ENCODE measurements at places on chromosomes 7 and 10.

- no peak for DNase-seq
Observed at GRCh38 chr10:118853916-118854315, 99.1 kb upstream of the CACUL1 start.

GRCh38 chr10:102286216-102286615 lies 40.9 kb downstream of the GBF1 start:
- DNase-seq, result no peak

DNA sequence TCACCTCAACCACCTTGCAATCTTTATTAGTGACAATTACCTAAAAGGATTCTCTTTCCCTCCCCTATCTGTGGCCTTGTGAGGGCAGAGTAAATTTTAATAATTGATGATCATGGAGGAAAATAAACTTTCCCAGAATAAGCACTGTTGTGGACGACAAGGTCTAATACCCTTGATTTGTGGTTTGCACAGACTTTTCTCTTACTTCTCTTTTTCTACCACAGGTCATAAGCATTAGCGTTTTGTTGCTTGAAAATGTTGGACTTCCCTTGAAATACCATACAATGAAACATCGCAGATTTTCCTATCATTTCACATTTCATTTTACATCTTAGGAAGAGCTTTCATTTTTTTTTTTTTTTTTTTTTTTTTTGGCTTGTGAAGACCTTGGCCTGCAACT lies 188.1 kb upstream of the TMEM72 start:
- DNase-seq, result no peak

DNA sequence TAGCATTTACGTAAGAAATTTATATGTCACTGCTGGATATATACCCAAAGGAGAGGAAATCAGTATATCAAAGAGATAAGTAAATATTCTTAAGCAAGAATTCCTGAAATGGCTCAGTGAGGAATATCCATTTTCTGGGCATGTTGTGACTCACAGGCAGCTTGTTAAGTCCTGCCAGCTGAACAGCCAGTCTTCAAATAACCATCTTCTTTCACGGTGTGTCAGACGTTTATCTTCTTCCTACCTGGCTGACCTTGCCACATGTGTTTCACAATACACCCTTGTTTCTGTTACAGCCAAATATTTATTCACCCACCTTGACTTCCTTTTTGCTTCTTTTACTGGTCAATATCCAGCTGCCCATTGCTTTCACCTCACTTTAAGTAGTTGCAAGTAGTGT lies 648.1 kb downstream of the ANKRD7 start:
- no peak for DNase-seq

- DNase-seq, result no peak
Observed at GRCh38 chr10:77401683-77402082, 235.9 kb downstream of the KCNMA1 start.

- no peak for DNase-seq
Observed at GRCh38 chr7:101278461-101279292, 33.8 kb upstream of the FIS1 start.

- no peak for DNase-seq
Observed at GRCh38 chr7:84256571-84256971, 62.0 kb upstream of the SEMA3A start.

DNA sequence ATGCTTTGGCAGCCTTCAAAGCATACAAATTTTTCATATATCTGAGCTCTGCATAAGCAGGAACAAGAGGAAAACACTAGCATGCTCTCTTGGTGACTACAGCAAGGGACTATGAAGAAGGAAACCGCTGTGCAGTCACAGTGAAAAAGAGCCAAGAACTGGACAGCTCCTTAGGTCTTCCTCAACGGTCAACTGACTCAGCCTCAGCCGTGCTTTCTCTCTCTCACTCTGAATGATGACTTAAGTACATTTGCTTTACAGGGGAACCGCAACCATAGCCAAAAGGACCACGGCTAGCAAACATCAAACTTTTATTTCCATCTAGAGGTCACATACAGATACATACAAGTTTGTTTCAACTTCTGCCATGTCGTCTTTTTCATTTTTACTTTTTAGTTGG lies 69.9 kb downstream of the HYCC1 start:
- DNase-seq, result no peak

DNA sequence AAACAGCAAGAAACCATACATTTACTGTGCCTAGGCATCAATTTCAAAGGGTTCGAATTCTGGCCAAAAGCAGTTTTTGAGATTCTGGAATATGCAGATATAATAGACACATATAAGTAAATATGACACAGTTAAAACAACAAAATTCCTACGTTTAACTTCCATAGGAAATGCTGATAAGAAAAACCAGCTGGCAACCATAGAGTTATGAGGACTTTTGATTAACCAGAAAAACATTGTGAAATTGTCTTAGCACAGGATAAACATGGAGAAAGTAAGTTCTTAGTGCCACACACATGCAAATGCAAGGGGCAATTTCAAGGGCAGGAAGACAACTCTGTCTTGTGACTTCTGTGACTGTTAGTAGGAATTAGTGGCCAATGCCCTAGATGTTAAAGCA lies 702.1 kb downstream of the TNS3 start:
- no peak for DNase-seq

GRCh38 chr10:72588266-72588665 lies 37.6 kb downstream of the MICU1 start:
- DNase-seq, result no peak

All from LoVo (cell line).